ENCODE measurements at places on chromosomes 4 and X.
A peak's percentile ranks its signal among the peaks of the same experiment; 100 is the strongest.

DNA sequence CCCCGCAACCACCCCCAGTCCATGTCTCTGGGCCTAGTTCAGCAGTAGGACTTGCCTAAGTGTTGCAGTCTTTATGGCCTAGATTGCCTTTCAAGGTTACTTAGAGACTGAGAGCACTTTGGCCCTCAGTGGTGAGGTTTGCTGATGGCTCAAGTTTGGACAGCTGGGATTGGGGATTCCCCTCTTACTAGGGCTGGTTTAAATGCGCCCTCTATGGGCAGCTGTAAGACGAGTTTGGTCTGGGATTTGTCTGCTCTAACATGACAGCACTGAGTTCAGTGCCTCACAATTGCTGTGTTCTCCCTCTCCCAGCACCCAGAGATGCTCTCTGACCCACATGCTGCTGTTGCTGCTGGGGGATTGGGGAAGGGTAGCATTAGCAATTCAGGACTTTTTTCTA lies 23.1 kb downstream of the DACH2 start:
- peak; percentile 0 for DNase-seq

DNA sequence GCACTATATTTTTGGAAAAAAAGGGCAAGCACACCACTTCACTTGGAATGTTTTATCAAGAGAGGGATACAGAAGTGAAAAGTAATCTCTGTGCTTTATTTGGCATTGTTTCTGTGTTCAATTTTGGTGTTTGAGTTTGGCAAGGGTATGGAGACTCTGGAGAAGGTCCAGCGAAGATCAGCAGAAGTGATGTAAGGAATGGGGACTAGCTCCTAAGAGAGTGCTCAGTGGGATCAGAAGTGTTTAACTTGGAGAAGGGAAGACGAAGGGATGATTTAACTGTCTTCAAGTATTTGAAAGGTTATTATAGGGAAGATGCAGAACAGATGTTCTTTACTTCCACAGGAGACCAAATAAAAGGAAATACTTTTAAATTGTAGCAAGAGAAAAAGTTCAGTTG lies 74.3 kb downstream of the CFAP299 start:
- no peak for DNase-seq

DNA sequence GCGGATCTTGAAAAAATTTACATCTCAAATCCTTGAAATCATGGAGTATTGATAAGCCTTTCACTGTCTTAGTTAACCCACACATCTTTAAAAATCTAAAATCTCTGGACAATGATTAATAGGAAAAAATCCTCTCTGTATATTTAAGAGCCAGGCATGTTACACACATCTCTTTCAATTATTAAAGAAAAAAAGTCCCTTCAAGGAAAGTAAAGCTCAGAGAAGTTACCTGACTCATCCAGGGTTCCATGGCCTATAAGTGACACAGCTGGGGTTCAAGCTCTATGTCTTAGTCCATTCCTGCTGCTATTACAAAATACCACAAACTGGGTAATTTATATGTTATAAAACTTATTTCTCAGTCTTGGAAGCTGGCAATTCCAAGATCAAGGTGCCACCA lies 14.2 kb upstream of the FGF16 start:
- DNase-seq, result no peak

DNA sequence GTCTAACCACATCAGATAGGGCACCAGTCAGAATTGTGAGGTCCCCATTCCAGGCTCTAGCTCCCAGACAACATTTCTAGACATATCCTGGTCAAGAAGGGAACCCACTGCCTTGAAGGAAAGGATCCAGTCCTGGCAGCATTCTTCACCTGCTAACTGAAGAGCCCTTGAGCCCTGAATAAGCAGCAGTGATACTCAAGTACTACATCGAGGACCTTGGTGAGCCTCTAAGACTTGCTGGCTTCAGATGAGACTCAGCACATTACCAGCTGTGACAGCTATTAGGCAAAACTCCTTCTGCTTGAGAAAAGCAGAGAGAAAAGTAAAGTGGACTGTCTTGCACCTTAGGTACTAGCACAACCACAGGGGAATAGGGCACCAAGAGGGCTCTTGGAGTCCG lies 205.8 kb upstream of the F9 start:
- no peak for DNase-seq

DNA sequence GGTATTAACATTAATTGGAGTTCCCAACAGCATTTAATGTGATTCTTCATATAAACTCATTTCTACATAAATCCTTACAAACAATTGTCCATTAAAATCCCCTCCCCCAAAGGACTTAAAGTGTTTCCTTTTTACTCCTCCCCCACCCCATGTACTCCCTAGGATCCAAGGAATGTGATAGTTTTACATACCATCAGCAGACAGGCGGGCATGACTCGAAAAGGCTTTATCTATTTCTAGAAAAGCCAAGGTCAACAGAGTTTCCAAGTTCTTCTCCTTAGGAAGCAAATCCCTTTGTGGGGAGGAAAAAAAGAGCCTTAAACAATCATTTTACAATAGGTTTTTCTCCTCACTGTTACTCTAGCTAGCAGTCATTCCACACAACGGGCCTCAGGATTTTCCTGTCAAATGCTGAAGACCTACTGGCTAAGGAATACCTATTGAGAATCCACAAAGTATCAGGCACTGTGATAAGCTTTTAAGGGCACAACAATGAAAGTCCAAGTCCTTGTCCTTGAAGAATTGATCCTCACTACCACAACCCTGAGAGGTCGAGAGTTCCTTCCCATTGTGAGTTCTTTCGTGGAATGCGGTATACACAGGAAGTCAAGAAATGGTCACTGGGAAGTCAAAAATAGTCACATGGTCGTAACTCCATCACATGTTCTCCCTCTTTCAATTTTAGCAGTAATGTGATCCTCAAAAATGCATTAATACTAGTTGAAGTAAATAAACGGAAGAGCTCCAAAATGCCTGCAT lies 7.2 kb downstream of the PPM1K start:
- no peak for DNase-seq

DNA sequence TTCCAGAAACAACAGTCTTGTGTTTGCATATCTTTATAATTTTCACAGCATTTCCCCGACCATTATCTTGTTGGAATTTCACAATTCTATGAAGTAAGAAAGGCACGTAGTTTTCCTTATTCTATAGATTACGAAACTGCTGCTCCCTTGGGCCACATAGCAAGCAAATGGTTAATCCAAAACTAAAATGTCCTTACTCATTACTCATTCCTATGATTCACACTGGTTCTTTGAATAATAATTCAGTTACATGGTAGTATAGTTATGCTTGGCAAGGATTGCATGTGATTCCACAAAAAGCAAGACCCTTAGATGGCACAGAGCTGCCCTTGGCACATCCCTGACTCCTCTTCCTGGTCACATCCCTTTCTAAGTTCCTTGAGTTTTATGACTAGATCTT lies 51.2 kb downstream of the OR13H1 start:
- no peak for DNase-seq

DNA sequence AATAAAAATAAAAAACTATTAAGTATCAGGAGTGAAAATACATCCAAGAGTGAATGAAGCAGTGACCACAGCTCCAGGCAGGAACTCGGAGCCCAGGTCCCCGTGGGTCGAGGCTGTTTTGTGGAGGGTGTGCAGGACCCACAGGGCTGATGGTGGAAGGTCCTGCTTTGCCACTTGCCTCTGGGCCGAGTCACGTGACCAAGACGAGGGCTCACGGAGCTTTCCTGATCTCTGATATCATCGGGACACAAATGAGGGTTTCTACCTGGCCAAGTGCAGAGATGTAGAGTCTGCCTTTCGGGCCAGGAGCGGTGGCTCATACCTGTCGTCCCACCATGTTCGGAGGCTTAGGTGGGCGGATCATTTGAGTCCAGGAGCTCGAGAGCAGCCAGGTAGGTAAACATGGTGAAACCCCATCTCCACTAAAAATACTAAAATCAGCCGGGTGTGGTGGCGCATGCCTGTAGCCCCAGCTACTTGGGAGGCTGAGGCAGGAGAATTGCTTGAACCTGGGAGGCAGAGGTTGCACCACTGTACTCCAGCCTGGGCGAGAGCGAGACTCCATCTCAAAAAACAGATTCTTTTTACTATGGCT lies 7.2 kb downstream of the SLC25A6 start:
- DNase-seq, result no peak

- peak; percentile 49 for DNase-seq
These were observed 321.9 kb upstream of the GIMD1 start for GRCh38 chr4:106690487-106690886.

DNA sequence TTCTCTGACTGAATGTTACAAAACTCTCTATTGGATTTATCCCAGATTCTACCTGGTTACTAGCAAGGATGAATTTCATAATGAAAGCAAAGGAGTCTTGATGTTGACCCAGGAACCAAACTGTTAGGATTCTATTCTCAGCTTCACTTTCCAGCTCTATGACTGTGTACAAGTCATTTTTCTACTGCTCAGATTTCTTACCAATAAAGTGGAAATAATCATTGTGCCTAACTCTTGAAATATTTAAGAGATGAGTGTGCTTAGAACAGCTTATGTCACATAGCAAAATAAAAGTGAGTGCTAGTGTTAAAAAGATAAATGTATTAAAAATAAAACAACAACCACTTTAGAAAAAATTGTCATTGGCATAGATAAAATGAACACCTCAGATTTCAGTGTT lies 45.6 kb downstream of the EPHA5 start:
- no peak for DNase-seq

DNA sequence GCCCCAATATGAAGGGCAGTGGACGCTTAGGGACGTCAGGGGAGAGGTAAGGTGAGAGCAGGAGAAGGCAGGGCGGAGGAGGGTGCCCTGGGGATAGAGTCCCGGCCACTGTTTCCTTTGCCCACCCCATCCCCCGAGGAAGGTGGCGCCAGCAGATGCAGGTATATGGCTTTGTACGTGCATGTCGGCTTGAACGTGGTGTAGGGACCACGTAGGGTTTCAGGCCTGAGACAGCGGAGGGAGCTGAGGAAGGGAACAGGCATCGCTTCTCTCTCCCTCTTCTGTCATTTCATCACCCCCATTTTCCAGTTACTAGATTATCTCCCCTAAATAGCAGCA lies 97.9 kb downstream of the PHKA2 start:
- DNase-seq, result no peak

DNA sequence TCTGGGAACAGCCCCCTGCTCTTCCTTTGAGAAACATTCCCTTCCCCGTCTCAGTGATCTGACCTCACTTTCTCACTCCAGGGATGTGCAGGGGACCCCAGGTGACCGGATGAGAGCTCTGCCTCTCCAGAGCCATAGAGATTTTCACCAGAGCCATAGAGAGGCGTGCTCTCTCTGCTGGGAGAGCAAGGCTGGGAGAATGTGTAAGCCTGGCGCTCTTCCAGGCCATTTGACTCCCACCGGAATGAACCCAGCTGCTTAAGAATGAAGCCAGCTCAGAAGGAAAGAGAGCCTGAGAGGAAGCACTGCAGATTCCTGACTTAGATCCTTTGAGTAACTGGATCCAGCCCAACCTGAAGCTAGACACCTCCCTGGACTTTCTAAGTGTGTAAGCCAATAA lies 106.4 kb downstream of the DHX15 start:
- peak; percentile 47 for DNase-seq

- no peak for DNase-seq
These were observed 211.9 kb upstream of the KIT start for GRCh38 chr4:54445866-54446265.

DNA sequence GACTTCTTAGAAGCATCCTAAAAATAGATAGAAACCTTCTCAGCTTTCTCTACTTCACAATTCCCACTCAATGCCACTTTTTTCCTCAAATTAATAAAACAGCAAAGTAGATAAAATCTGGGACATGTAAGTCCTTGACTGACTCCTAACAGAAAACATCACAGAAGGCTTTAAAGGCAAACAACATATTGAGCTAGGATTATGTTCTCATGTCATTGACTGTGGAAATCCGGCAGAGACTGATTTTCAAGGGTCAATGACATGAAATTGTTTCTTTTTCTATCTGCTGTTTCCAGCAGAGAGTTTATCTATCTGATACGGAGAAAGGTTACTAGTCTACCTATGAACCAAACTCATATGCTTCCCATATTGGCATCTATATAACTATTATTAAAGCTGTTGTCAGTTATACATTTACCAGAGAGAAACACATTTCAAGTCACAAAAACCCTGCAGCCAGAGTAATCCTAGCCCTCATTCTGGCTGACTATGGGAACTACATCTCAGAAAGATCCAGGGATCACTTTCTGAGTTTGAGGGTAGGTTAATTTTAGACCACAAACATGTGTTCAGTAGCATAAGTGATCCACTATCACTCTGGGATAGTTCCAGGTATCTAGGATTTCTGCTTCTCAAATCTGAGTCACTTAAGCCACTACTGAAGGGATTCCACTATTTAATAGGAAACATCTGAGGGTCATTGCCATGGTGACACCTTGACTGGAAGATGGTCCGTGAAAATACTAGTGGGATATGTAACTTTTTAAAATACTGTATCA lies 147.6 kb downstream of the PPP3CA start:
- peak; percentile 84 for DNase-seq

DNA sequence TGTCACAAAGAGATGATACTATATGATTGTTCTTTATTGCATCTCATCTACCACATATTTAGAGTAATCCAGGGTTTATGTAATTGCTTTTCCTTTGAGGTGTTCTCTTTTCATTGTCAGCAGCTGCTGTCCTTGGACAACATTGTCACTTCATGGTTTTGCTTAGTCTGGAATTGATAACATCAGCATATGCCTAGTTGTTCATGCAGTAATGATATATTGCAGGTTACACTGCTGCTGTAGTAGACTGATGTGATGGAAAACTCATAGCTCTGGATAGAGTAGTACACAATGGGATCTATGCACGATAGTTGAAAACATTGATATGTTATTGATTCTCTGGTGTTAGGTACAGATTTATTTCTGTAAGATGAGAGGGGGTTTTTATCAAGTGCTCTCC lies 13.7 kb downstream of the NEIL3 start:
- DNase-seq, result no peak

GRCh38 chr4:113050371-113050755 lies 910 bp downstream of the ANK2 start:
- no peak for DNase-seq

GRCh38 chrX:133922390-133922771 lies 63.0 kb downstream of the GPC3 start:
- no peak for DNase-seq

DNA sequence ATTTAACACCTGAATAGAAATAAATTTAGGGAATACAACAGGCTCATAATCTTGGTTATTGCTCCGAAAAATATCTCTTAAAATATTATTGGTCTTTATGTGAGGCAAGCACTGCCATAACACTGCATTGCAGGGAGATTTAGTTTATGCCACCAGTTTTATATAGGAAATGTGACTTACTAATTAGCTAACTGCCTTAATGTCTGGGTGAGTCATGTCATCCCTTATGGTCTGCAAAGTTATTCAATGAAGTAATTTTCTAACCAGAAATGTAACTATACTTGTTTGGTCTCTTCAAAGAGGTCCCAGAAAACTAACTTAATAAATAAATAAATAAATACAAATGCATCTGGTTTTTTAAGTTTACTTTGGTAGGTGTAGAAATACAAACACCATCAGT lies 597.2 kb downstream of the GALNTL6 start:
- no peak for DNase-seq

GRCh38 chrX:42818151-42818921 lies 40.4 kb upstream of the PPP1R2C start:
- DNase-seq, result no peak
